ENCODE measurements at places on chromosomes 2 and 18.

- DNase-seq: no peak
Measured at GRCh38 chr2:201959626-201960025, 74.0 kb upstream of the FZD7 start.

GRCh38 chr2:72153924-72154323 lies 6.3 kb upstream of the CYP26B1 start:
- no peak for DNase-seq

DNA sequence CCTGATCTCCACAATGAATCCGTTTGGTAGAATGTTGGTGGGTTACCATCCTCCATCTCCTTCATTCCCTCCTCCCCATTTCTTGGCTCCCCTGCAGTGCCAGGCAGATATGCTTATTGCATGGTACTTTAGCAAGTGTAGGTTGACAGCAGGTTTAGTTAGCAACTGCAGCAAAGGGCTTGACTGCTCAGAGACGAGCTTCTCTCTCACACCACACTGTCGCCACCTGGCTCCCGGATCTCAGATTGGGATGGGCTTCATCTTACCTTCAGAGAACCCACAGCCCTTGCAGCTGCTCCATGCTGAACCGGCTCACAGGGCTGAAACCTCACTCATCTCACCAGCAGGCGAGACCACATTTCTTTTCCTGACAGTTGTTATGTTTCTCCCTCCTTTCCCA lies 88.8 kb downstream of the VWA3B start:
- DNase-seq: no peak

DNA sequence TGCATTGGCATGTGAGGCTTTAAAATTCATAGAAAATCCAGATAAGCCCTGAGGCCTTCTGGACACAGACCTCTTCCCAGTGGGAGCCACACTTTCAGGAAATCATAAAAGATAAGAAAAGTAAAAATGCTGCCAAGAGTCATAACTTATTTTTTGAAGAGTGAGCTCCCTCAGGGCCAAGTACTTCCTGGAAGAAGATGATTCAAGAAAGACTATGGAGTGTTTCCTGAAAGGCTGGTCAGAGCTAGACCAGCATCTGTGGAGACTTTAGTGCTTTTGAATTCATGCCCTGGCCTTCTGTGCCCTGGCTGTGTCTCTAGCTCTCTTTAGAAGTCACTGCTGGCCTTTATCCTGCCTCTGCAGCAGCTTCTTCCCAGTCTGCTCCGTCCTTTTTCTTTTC lies 6.4 kb upstream of the XDH start:
- DNase-seq: no peak

DNA sequence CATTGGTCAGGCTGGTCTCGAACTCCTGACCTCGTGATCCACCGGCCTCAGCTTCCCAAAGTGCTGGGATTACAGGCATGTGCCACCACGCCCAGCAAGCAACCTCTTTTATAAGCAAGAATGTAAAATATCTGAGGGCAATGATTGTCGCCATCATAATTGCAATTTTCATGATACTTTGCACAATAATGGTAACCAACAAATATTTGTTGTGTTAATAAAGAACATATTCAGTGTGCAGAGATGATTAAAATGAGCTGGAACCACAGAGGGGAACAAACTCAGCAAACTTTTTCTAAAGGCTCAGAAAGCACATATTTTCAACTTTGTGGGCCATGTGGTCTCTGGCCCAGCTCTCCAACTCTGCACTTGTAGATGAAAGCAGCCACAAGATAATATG lies 115.2 kb upstream of the SIX2 start:
- DNase-seq: no peak

DNA sequence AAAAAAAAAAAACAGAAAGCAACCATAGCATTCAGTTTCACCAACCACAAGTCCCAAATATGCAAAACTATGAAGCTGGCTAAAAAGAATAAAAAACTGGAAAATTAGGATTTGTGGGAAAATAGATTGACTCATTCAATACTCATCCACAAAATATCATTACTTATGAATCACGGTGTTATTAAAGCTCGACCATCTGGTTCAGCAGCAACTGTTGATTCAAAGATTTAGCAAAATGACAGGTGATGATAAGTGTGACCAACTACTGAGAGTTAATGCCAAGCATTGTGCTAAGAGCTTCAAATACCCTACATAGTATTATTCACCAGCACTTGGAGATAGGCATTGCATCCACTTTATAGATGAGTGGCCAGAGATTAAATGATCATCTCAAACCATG lies 26.2 kb upstream of the XDH start:
- no peak for DNase-seq

- DNase-seq: no peak
Measured at GRCh38 chr18:55821219-55821618, 233.2 kb upstream of the TCF4 start.

DNA sequence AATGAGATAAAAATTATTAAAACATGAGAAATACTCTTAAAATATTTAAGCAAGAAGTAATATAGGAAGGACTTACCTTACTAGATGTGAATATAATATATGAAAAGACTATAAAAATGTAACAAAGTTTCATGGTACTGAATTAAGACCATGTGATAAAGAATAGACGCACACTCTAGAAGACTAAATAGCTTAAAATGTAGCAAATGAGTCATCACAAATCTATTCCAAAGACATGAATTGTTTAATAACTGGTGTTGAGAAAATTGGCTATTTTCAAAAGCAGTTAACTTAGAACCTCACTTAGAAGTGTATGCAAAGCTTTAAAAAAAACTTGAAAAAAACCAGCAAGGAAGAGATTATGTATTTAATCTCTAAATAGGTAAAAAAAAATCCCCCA lies 64.1 kb downstream of the POLE4 start:
- no peak for DNase-seq

DNA sequence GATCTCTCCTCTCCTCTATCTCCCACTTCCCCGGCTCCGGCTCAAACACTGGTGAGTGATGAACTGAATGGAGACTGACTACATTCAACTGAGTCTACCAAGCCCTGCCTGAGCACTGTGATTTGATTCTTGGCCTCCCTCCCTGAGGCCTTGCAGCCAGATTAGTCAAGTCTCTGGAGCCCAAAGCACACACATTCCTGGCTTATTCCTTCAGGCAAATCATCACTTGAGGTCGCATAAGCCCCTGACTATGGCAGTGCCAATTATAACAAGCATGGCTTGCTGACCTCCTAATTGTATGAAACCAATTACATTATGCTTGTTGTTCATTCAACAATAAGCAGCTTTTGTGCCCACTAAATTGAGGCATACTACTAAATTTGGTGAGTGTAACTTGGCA lies 34.6 kb downstream of the EFEMP1 start:
- no peak for DNase-seq

DNA sequence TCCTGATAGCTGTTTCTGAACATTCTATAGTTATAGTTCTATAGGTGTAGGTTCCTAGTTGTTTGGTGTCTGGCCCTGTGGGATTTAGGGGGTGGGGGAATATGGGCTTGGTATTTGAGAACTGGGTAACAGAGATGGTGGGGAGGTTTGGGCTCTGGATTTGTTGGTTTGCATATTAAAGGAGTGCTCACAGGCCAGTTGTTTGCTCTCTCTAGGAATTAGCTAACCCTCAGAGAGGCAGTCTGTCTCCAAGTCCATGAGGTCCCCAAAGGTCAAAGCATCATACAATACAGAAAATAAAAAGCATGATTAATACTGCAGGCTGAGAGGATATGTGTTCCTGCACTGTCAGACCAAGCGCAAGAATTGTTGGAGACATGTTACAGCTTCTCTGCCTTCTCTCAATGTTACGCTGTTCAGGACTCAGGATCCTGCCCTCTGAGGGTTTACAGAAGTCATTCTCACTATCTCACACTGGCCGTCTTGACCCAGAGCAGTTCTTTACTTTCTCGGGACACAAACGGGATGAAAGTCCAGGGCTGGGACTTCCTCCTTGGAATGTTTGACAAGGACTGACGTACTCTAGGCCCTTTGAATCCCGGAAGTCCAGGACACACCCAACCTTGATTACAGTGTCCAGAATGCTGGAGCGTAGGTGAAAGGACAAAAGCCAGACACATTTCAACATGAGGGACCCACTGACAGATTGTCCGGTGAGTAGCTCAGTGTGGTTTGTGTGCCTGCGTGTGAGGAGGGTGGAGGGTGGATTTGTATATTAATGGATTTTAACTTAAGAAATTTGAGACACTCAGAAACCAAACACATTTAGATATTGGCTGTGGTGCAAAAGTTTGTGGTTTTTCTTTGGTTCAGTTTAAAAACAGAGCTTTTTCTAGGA lies at the start of gene NOSTRIN:
NOSTRIN (plus strand) TSS at position 677 of the 898 bp plus-strand sequence; CDS start at position 687, 10 bp downstream.
- DNase-seq: no peak

- DNase-seq: no peak
Measured at GRCh38 chr2:19033240-19033639, 325.2 kb downstream of the OSR1 start.

DNA sequence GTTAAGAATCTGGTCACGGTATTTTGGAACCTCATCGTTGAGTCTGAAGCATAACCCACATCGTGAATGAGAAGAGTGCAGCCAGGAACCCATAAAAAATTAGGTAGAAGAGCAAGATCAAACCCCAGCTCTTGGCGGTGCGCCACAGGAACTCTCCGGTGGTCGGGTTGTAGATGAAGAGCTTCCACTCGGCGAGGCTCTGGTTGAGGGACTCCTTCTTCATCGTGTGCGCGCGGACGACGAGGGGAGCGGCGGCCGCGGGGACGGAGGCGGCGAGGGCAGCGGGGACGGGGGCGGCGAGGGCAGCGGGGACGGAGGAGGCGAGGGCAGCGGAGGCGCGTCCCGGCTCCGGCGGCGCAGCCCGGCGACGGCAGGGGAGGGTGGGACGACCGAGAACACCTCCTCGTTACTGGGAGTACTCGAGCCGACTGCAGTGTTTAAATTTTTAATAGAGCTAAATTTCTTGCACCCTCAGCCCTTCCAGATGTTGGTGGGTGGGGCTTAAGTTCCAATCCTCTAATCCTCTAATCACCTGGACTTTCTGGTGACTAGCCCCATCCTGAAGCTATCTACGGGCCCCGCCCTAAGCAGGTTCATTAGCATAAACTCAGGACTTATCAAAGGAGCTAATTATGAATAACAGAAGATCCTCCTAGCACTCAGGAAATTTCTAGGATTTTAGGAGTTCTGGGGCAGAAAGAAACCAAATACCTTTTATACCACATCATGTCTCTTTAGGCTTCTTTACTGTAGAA lies 20.4 kb upstream of the PAPOLG start:
- DNase-seq: no peak

DNA sequence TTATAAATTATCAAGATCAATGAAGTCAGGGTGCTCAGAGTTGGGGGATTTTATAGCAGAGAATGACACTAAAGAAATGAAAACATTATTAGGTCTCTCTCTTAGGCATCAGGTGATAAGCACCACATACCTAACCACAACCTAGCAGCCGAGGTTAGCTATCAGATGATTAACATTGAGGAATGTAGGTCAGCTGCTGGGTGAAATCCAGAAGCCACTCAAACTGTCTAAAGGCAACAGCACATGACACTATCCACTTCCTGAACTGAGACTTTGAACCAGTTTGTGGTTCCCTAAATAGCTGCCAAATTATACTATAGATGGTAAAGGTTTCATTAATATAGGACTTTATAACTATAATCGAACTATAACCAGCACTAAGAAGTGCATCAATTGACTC lies 4.7 kb downstream of the EPG5 start:
- no peak for DNase-seq

GRCh38 chr18:28189400-28190239 lies 12.7 kb upstream of the CDH2 start:
- peak; percentile 5 for DNase-seq

- no peak for DNase-seq
Measured at GRCh38 chr2:174561283-174561971, 36.2 kb downstream of the WIPF1 start.

DNA sequence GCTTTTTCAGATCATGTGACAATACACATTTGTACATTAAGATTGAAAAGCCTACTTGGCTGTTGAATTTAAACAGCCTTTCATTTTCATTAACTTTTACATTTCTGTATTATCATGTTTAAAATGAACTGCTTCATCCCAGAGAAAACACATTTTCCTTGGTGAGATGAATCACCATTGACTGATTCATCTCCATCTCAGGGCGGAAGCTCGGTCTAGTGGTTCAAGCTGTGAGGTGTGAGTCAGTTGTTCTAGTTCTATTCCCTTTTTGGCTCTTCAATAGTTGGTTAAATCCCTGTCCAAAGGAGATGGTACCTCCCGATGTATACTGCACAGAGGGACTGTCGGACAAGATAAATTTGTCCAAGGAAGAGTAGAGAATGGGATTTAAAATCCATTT lies 189.7 kb downstream of the ADCYAP1 start:
- DNase-seq: no peak

- no peak for DNase-seq
Measured at GRCh38 chr18:77341527-77342325, 92.1 kb downstream of the GALR1 start.

DNA sequence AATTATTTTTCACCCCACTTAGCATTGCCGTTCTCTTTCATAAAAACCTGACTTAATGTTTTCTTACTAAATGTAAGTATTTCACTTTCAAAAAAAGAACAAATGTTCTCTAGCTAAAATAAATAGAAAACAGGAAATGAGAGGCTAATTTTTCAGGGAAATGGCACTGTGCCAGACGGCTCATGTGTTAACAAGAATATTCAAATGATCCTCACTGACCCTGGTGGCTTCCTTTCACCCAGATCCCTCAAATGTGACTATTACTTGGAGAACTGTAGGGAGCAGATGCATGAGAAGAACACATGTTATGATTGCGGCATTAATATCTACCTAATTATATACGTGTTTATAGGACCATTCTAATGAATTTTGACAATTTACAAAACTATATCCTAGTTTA lies 827.7 kb downstream of the SOCS6 start:
- DNase-seq: no peak

GRCh38 chr2:100862081-100862480 lies 42.1 kb downstream of the NPAS2 start:
- no peak for DNase-seq

- DNase-seq: no peak
Measured at GRCh38 chr18:66582211-66582610, 21.7 kb downstream of the CDH19 start.

DNA sequence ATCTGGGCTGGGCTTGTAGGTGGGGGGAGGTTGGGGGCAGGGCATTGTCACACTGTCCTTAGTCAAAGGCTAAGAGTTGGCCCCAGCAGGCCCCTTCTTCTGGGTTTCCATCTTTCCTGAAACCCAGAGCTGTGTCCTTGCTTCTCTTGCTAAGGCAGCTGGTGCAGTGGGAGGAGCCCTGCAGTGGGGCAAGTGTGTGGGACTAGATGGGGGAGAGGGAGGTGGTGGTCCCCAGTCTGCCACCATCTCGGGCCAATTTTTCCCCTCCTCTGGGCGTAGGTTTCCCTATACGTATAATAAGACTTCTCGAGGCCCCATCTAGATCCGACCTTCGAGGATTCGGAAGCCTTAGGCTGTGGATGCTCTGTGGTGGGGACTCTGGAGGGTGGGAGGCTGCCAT lies 3.5 kb downstream of the KCNF1 start:
- DNase-seq: no peak

- no peak for DNase-seq
Measured at GRCh38 chr18:68215931-68216330, 499.0 kb downstream of the TMX3 start.

DNA sequence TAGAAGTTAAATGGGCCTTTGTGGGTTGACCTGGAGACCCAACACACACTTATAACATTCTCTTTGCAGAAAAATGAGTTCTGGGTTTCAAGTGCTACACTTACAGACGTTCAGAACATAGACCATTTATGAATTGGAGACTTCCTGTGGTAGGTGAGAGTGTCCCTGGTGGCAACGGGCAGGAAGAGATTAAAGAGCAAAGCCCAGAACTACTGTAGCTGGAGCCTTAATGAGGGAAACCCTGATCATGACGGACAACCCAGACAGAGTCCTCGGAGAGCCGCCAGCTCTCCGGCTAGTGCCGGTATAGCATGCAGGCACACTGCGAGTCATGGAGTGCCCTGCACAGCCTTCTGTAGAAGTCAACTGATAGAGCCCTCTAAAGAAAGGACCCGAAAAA lies 44.5 kb upstream of the RMDN2 start:
- DNase-seq: no peak
